OCI-M1 (cell line): ENCODE measurements at places on chromosomes 6 and 20.

DNA sequence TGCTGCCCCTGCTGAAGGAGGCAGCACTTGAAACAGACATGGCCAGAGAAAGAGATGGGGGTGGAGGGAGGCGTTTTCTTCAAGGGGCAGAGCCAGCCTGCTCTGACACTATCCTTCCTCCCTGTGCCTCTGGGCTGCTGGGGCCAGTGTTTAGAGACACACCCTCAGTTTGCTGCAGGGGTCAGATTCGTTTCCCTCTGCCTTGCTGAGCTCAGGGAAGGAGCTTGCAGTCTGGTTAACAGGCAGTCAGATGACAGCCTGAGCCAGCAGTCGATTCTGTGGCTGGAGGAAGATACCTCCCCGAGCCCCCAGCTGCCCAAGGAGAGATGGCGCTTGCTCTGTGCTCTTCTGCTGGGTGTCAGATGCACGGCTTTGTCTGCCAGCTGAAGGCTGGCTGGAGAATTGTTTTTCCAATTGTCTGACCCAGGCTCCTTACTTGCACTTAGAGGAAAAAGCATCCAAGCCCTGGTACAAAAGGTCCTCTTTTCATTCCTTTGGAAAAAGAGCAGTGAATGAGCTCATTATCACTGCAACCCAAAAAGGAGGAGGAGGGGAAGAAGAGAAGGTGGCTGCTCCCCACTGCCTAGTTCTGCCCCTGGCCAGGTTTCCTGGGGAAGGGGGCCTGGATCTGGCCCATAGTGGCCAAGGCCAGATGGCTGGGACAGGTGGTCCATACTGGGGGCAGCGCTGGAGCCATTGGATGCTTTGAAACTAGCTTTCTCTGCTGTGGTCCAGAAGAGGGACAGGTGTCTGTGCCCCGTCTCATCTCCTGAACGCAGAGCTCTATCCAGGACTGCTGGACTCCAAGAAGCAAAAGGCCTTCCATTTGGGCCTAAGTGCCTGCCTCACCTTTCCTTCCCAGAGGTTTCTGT is 88.2 kb downstream of the TCP11 start:
- DNase-seq, result no peak

DNA sequence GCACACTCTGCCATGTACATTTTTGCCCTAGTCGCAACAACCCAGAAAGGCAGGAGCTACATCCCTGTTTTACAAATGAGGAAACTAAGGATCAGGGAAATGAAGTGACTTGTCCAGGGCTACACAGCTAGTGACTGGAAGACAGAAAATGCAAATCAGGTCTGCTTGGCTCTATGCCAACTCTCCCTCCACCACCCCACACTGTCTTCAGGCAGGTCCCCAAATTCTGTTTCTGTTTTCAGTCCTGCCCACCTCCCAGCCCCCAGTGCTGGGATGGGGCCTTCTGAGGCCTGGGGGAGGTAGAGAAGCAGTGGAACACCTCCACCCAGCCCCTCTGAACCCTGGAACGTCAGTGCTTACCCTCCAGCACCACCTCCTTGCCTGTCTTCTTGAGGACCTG is 5.1 kb downstream of the SNTA1 start:
- DNase-seq, result peak; percentile 14

GRCh38 chr6:27616328-27617045 is 143.6 kb upstream of the ZNF184 start:
- peak; percentile 74 for DNase-seq

DNA sequence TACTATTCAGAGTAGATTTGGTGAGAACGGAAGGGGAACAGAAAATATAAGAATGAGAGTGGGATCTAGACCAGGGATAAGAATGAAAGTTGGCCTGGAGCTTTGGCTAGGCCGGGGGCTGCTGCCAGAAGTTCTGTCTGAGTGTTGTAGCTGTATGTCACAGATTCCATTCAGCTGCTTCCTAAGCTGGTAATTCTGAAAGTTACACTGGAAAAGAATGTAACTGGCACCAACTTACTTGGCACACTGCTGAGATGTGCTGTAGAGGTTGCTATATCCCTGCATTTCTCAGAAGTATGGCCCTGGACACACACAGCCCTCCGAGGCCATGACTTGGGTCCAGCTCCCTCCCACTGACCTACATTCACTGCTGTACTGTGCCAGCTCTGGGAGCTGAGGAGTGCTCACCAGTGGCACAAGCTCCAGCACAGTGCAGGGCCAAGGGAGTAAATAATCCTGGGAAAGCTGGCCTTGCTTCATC is 25.8 kb upstream of the TMEM217 start:
- no peak for DNase-seq

DNA sequence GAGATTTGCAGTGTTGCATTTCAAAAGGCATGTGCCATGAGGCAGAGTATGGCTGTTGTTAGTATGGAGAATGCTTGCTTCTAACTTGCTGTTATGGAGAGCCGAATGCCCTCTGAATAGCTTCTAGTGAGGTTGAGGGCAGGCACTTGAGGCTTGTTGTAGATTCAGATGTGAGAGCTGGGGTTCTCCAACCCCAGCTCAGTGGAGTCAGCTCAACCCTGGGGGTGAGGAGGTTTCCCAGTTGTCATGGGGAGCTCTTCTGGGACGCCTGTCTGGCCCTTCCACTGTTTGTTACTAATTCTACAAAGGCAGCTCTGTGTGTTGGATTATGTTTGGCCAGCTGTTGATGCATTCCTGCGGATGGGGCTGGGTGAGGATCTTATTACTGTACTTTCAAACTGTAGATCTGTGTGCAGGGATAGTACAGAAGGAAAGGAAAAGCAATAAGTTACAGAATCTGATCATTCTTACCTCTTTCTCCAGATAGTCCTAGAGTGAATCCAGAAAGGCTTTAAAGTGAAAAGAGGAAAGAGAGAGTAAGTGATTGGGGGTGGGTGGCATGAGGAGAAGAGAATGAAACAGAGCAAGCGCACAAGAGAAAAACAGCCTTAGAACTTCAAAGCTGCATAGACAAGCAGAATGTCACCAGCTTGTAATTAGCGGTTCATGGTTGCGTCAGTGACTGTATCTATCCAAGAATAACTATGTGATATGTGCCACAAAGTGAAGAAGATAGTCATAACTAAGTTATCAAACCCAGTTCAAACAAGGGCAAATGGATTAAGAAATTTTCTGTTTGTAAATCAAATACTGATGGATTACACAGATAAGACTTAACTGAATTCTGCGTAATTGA is 148.7 kb downstream of the PRL start:
- DNase-seq, result no peak

- no peak for DNase-seq
Measured at GRCh38 chr6:35728683-35729678, 7.9 kb upstream of the ARMC12 start.

- DNase-seq, result no peak
Measured at GRCh38 chr6:35154947-35155346, 13.8 kb upstream of the TCP11 start.

- DNase-seq, result no peak
Measured at GRCh38 chr6:110529355-110529754, 52.9 kb upstream of the SLC22A16 start.
